ENCODE measurements at places on chromosomes 12 and 14. TPM values are rescaled to one million over a fixed set of nuclear protein-coding genes. Genes with fewer than 3 reads are reported as not detected.

IQSEC3 gene
- polyA plus RNA-seq, result 5.4 TPM

MYO1A gene
- polyA plus RNA-seq, result not detected

KERA gene
- polyA plus RNA-seq, result not detected

KRT83 gene
- polyA plus RNA-seq, result not detected

COX8C gene
- not detected for polyA plus RNA-seq

LRP6 gene
- 33.5 TPM for polyA plus RNA-seq

DIO2 gene
- 2.1 TPM for polyA plus RNA-seq

CPM gene
- not detected for polyA plus RNA-seq

PKP2 gene
- 4.0 TPM for polyA plus RNA-seq

ATN1 gene
- 13.7 TPM for polyA plus RNA-seq

DNM1L gene
- polyA plus RNA-seq, result 168 TPM

SH2B3 gene
- 3.0 TPM for polyA plus RNA-seq

CARMIL3 gene
- polyA plus RNA-seq, result 49.3 TPM

GPR132 gene
- not detected for polyA plus RNA-seq

TXNDC16 gene
- polyA plus RNA-seq, result 53.3 TPM

HOXC4 gene
- polyA plus RNA-seq, result not detected

MBIP gene
- 72.2 TPM for polyA plus RNA-seq

SLC15A5 gene
- polyA plus RNA-seq, result not detected

RAB15 gene
- polyA plus RNA-seq, result 42.0 TPM

GALNT8 gene
- 25.9 TPM for polyA plus RNA-seq

CERS5 gene
- polyA plus RNA-seq, result 463 TPM

CYP27B1 gene
- 1.4 TPM for polyA plus RNA-seq

DBX2 gene
- 0.07 TPM for polyA plus RNA-seq

FGF6 gene
- polyA plus RNA-seq, result not detected

TMEM229B gene
- 7.9 TPM for polyA plus RNA-seq

CLEC4A gene
- 4.1 TPM for polyA plus RNA-seq

NFE2 gene
- not detected for polyA plus RNA-seq

NR1H4 gene
- polyA plus RNA-seq, result not detected

KRT6C gene
- polyA plus RNA-seq, result not detected

NOC4L gene
- polyA plus RNA-seq, result 21.6 TPM

HRK gene
- polyA plus RNA-seq, result 1.4 TPM

SIVA1 gene
- 171 TPM for polyA plus RNA-seq

FOXG1 gene
- polyA plus RNA-seq, result 54.0 TPM

SLC6A13 gene
- 1.6 TPM for polyA plus RNA-seq

PMCH gene
- not detected for polyA plus RNA-seq

DAO gene
- not detected for polyA plus RNA-seq

GPD1 gene
- 1.5 TPM for polyA plus RNA-seq

PLEKHG7 gene
- polyA plus RNA-seq, result not detected

MARS1 gene
- polyA plus RNA-seq, result 312 TPM

LTBP2 gene
- 0.44 TPM for polyA plus RNA-seq

MDGA2 gene
- polyA plus RNA-seq, result 7.9 TPM

DDIT3 gene
- polyA plus RNA-seq, result 24.0 TPM

DHH gene
- 0.66 TPM for polyA plus RNA-seq

DAZAP2 gene
- polyA plus RNA-seq, result 89.0 TPM

CDCA3 gene
- 7.3 TPM for polyA plus RNA-seq

NAV3 gene
- 35.5 TPM for polyA plus RNA-seq

STON2 gene
- polyA plus RNA-seq, result 11.3 TPM

AVPR1A gene
- polyA plus RNA-seq, result 0.06 TPM

RNASE7 gene
- polyA plus RNA-seq, result not detected
